ENCODE measurements at places on chromosomes 7 and 10.

- peak; percentile 54 for DNase-seq
These were observed 64.5 kb upstream of the PODXL start for GRCh38 chr7:131620673-131621609.

- no peak for DNase-seq
These were observed 7.5 kb upstream of the ZKSCAN1 start for GRCh38 chr7:100007887-100008286.

- DNase-seq, result no peak
These were observed 458.5 kb downstream of the GFRA1 start for GRCh38 chr10:115814542-115814941.

- no peak for DNase-seq
These were observed 561.5 kb upstream of the POT1 start for GRCh38 chr7:125491137-125491536.

GRCh38 chr10:31927884-31928548 is 615 bp downstream of the ARHGAP12 start:
- peak; percentile 69 for DNase-seq

GRCh38 chr10:70901276-70901878 is 13.0 kb upstream of the PCBD1 start:
- no peak for DNase-seq

- peak; percentile 83 for DNase-seq
These were observed 165.9 kb upstream of the PLXNA4 start for GRCh38 chr7:132742189-132742612.

DNA sequence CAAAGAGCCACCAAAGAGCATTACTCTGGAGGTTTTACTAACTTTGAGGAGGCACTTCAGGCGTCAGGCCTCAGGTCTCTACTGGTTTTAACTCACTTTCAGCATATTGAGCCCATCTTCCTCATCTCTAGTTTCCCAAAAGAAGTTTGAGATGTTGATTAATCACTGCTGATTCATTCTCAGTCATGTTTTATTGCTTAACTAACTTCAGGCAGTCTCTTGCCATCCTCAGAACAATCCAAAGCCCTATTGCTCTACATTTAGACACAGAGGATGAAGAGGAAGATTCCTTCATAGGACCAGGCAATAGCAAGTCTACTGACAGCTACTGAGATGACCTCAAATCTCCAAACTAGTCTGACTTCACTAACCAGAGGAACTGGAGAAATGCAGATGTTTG is 39.1 kb upstream of the BET1 start:
- no peak for DNase-seq

GRCh38 chr10:113515601-113516000 is 37.3 kb upstream of the HABP2 start:
- DNase-seq, result no peak

DNA sequence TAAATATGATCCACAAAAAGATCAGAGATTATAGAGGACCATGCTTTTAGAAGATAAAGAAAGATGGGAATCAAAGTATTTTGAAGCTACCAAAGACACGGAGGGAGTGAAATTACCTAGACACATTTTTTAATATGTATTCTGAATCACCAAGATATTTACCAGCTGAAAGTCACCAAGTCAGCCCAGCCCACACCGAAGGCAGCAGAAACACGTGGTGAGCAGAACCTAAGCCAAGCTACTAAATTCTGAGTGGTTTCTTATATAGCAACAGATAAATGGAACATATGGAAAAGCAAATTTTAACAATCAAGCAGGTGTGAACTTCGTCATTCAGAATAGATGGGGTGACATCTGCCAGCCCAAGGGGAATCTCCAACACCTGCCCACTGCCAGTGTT is 134.7 kb upstream of the AKR1E2 start:
- DNase-seq, result no peak

GRCh38 chr7:112254156-112254555 is 47.7 kb downstream of the ZNF277 start:
- DNase-seq, result no peak

GRCh38 chr7:116271161-116271913 is 61.0 kb downstream of the TES start:
- DNase-seq, result no peak

DNA sequence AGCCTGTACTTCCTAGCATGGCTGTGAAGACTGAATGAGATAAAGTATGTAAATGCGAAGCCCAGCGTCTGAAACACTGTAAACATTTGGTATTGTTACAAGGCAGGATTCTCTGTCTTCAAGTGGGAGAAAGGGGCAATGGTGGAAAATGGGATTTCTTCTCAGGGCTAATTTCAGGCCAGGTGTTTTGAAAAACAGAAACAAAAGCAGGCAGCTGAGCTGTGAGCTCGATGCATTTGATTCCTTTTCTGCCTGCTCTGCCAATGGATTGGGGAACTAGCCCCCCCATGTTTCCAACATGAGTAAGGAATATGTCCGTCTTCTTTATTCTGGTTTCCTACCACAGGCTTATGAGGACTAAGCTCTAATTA is 732.1 kb upstream of the AUTS2 start:
- DNase-seq, result no peak

DNA sequence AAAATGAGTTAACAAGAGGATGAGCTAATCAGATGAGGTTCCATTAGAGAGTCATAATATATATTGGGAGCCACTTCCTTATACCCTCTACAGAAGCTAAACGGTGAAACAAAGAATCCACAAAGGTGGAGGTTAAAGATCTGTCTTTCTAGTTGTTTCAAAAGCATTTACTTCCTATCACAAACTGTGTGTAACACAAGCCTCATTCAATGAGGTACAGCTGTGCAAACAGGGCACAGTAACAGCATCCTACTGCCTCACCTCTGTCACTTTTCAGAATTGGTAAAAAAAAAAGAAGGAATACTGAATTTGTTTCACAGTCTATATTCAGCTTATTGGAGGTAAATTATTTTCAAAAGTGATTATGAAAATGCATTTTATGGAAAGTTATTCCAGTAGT is 128.7 kb downstream of the AGMO start:
- no peak for DNase-seq

GRCh38 chr7:143258831-143259230 is 4.4 kb upstream of the GSTK1 start:
- no peak for DNase-seq

- DNase-seq, result no peak
These were observed 686 bp downstream of the ABI1 start for GRCh38 chr10:26860102-26860442.
